ENCODE measurements at places on chromosomes 7 and 10. TPM values are rescaled to one million over a fixed set of nuclear protein-coding genes. Genes with fewer than 3 reads are reported as not detected.
A peak's percentile ranks its signal among the peaks of the same experiment; 100 is the strongest.

DNA sequence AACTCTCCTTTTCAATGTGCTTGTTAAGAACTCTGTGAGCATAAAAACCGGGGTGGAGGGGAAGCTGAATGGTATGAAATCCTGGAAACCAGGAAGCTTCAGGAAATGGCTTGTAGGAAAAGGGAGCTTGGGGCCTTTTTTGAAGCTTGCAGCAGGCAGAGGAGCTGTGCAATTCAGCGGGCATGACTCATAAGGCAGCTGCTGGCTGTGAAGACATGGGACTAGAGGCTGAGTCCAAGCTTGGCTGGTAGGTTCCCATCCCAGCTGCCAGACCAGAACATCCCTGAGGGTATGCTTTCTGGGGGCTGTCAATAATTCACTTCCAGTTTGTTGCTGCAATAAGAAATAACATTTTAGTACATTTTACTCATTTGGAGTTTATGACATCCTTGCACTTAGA lies 36.8 kb upstream of the CDC14C start:
- no peak for DNase-seq

- no peak for DNase-seq
Observed at GRCh38 chr10:30445711-30446110, 11.7 kb downstream of the MAP3K8 start.

GRCh38 chr7:80464211-80464610 lies 47.7 kb downstream of the GNAT3 start:
- DNase-seq: no peak

DNA sequence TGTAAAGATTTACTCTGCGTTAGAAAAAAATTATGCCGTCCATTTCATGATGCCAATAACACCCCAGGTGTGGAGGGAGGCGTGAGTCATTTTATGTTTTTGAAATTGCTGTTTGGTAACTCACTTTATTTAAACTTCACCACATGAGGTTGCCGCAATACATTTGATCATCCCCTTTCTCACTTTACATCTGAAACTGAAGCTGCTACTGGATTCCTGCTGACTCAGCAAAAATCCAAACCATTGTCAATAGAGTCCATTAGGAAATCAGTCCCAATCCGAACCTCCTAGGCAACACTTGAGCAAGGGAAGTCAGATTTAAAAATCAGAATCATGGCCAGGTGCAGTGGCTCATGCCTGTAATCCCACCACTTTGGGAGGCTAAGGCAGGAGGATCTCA lies 136.6 kb upstream of the SVIL start:
- no peak for DNase-seq

GRCh38 chr7:19972876-19973275 lies 199.5 kb upstream of the TMEM196 start:
- DNase-seq: no peak

GRCh38 chr7:92847305-92847704 lies 10.9 kb upstream of the CDK6 start:
- DNase-seq: peak; percentile 46

The XRCC2 gene
- total RNA-seq: 14.5 TPM

DNA sequence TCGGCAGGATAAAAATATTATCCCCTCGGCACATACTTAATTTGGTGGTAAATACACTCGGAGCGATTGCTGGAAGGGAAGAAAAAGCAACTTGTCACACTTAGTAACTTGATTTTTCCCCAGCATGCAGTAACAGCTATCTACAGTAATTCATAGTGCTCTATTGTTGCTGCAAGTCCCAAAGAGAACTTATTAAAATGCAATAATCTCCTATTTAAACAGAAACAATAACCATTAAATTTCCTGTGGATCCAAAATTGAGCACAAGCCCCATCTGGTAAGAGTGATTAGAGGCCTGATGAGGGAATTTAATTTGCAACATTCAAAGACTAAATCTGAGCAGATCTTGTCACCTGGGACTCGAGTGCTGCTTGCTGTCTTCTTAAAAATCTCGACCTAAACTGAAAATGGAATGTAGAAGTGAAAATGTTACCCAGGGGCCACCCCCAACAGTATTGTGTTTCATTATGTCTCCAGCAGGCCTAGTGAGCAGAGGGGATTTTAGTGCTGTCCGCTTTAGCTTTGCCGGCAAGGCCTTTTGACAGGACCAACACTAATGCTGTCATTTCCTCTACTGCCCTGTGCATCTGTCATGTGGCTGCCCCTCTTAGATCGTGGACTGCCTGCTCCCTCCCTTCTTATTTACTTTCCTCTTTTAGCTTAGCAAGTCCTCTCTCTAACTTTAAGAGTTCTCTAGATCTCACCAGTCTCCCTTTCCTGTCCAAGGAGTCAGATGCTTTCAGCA lies 639.7 kb downstream of the AUTS2 start:
- DNase-seq: no peak

DNA sequence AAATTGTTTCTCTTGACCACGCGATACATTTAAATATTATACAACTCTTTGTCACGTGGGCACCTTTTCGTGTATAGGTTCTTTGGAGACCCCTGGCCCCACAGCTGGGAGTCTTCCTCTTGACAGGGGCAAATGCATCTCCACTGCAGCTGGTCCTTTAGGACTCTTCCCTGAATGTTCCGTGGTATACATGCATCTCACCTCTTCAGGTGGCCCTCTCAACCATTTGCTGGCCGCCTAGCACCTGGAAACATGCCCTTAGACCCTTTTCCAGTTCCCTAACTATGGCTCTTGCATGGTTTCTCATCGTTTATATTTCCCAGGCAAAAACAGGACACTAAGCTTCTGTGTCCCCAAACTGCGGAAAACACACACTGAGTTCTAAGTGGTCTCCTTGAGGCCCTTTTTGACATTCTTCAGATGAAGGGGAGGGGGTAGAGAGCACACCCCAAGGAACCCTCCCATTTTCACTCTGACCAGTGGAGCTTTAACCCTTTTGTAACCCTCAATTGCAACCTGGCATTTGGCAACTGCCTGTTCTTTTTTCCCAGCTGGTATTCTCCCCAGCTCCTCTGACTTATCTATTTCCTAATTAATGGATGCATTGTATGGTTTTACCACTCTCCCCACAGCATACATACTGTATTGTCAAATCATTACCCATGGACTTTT lies 20.6 kb downstream of the HNRNPA2B1 start:
- no peak for DNase-seq

DNA sequence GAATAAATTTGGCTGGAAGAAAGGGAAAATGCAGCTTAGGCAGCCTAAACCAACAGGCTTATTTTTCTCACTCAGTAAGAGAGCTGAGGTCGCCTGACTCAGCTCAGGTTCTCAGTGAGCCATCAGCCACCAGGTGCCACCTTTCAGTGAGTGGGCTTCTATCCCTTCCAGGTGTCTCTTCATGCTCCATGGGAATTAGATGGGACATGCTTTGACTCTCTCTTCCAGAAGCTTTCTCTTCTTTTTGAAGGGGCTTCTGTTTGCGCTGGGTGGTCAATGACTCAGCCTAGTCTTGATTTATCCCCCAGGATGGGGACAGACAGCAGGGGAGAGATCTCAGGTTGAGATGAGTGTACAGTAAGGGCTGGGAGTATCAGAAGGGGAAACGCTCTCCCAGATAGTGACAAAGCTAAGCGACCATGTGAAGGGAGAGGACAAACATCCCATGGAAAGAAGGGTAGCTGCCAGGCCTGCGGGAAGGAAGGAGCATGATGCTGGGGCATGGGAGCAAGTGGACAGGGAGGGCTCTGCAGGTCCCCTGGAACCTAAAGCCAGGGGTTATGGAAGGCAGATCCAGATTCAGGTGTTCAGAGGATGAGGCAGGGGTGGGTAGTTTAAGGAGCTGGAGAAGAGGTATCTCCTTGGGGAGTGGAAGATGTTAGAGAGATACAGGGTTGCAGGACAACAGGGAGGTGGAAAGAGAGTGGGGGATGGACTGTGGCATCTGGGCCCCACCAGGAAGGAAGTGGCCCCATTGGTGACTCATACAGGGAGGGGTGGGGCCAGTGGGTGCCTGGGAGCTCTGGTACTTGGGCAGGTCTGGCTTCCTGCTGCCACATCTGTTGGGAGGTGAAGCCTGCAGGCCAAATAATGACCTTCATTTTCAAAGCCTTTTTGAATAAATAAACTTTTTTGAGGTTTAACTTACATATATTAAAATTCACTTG lies 32.5 kb downstream of the OGDH start:
- DNase-seq: peak; percentile 62
